ENCODE measurements at places on chromosomes 4 and X. TPM values are rescaled to one million over a fixed set of nuclear protein-coding genes. Genes with fewer than 3 reads are reported as not detected.

- DNase-seq: no peak
These were observed 330.3 kb downstream of the CBLL2 start for GRCh38 chrX:22603060-22603459.

DNA sequence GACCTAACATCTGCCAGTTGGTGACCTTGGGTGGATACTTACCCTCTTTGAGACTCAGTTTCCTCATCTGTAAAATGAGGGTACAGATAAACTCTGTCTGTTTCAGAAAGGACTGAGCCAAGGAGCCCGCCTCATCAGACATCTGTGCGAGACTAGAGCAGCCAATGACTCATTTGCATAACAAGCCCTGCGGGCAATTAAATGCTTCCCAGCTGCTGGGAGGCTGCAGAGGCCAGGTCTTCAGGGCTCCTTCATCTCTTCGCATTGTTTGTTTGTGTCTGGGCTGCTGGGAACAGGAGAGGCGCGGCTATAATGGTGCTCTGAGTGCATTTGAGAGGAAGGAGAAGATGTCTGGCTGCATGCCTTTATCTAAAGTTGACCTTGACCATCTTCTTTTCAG, 85.0 kb downstream of the ADRA2C start:
- DNase-seq: no peak

DNA sequence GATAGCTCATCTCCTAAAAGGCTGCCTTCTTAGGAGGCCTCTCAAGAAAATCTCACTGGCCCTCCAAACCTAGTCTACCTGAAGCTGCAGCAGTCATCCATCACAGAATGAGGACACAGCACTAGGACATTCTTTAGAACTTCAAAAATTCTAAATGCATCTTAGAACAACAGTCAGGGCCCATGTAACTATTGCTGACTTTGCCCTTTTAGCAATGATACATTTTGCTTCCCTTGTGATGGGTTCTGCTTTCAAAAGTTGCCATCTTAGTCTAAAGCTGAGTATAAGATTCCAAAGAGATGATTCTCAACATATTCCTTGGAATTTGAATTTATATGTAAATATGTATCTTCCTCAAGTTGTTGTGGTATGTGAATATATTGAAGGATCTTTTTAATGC, 793.0 kb downstream of the RAB28 start:
- no peak for DNase-seq

The NSDHL gene
- total RNA-seq: 5.9 TPM

The KIT gene
- total RNA-seq: 17.6 TPM

Measured in tongue (tissue), 3 donors.